Hindlimb muscle (tissue), 1 donor: ENCODE measurements at places on chromosomes 2 and 18. TPM values are rescaled to one million over a fixed set of nuclear protein-coding genes. Genes with fewer than 3 reads are reported as not detected.

Gene RIF1
- polyA plus RNA-seq, result 89.3 TPM

Gene FHL2
- polyA plus RNA-seq, result 52.4 TPM

DNA sequence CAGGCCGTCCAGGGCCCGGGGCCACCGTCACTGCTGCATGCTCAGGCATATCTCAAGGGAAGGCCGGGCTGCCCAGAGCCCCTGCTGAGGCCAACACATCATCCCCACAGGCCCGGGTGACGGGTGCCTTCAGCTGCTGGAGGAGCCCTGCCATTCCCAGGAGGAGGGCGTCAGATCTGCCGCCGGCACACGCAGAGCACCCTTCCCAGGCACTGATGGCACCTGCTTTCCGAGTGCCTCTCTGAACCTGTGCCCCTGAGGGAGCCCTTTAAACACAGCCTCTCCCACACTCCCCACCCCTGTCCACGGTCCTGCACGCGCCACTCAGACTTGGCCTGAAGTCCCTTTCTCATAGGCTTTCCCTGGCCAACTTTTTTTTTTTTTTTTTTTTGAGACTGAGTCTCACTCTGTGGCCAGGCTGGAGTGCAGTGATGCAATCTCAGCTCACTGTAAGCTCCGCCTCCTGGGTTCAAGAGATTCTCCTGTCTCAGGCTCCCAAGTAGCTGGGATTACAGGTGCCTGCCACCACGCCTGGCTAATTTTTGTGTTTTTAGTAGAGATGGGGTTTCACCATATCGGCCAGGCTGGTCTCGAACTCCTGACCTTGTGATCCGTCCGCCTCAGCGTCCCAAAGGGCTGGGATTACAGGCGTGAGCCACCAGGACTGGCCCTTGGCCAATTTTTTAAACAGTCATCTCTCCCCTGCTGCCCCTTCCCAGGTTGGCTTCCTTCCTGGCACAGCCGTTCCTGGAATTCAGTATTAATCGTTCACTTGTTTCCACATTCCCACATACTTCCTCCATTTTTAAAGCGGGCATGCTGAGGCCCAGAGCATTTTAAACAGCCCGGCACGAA lies 211.7 kb downstream of the NDUFA10 start:
- no peak for DNase-seq

GRCh38 chr2:207600231-207600630 lies 25.0 kb downstream of the METTL21A start:
- no peak for DNase-seq
